Right renal pelvis (tissue), 4 donors: ENCODE measurements at places on chromosomes 3 and 15.

DNA sequence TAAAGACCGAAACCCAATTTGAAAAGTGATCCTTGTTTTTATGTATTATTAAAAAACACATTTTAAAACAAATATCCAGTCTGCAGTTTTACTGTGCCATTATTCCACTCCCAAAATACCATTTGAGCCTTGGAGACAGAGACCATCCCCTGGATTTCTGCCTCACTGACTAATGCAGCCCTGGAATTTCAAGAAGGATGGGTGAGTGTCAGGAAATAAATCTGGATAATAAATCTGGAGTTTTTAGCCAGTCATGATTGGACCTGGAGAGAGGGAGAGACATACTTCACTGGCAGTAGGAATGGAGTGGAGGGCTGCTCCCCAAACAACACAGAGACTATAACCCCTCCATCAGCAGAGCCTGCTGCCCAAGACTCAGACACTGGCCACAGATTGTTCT is 123.3 kb downstream of the MYLK start:
- DNase-seq, result no peak

DNA sequence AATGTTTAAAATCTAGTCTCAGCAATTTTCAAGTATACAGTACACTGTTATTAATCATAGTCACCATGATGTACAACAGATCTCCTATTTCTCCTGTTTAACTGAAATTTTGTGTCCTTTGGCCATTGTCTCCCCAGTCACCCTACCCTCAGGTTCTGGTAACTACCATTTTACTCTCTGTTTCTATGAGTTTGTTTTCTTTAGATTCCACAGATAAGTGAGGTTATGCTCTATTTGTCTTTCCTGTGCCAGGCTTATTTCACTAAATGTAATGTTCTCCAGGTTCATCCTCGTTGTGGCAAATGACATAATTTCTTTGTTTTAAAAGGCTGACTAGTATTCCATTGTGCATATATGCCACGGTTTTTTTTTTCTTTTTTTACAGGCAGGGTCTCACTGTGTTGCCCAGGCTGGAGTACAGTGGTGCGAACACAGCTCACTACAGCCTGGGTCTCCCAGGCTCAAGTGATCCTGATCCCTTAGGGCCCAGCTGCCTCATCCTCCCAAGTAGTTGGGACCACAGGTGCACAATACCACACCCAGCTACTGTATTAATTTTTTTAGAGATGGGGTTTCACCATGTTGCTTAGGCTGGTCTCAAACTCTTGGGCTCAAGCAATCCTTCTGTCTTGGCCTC is 50.0 kb downstream of the RAB7A start:
- no peak for DNase-seq

DNA sequence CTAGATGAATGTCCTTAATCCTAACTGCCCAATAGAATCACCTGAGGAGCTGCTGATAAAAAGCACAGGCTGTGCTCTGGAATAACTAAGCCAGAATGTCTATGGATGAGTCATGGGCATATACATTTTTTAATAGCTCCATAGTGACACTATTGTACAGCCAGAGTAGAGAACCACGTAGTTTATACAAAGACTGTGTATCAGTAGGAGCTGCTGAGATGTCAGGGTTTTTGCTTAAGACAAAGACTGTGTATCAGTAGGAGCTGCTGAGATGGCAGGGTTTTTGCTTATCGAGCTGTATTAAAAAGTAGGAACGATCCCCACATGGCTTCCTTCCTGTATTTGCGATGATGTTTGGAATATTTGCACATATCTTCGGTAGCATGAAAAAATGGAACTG is 137.4 kb downstream of the SV2B start:
- no peak for DNase-seq

DNA sequence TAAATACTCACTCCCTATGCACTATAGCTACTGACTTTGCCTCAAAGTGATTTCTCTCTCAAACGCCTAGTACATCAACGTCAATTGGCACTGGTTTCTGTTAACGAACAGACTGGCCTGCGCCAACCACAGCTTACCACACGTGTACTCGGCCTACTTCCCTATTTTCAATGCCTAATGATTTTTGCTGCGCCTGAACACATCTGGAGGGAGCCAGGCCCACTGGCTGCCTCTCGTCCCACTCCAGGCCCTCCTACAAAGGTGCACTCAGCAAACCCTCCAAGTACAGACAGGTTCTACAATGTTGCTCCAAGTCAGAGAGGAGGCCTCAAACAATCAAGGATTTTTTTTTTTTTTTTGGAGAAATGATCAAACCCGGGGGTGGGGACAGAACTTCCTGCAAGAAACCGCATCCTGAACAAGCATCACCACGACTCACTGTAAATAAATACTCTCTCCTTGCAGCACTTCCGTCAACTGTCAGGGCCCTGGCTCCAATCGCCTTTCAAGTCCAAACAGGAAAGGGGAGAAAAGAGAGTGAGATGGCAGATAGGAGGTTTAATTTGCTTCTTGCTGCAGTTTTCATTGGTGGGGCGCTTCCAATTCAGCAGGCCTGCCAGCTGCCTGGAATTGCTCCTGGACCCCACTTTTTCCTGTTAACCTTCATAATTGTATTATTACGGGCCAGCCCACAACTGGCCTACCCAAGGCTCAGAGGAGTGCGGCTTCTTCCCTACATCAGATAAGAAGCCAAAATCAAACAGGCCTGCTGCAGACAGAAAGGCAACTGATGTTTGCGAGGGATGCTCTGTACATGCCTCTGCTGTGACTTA is 139.3 kb downstream of the FOXP1 start:
- DNase-seq, result no peak

- no peak for DNase-seq
Observed at GRCh38 chr3:141114816-141115460, 63.8 kb downstream of the SPSB4 start.

GRCh38 chr3:159919873-159920272 is 68.8 kb upstream of the IL12A start:
- DNase-seq, result no peak

GRCh38 chr3:125318871-125319270 is 56.3 kb downstream of the ZNF148 start:
- DNase-seq, result no peak

GRCh38 chr3:170476291-170476690 is 57.6 kb downstream of the CLDN11 start:
- no peak for DNase-seq

- DNase-seq, result no peak
Observed at GRCh38 chr3:149487598-149488197, 13.2 kb downstream of the TM4SF4 start.

- DNase-seq, result no peak
Observed at GRCh38 chr3:133709139-133709750, 36.9 kb upstream of the TF start.

DNA sequence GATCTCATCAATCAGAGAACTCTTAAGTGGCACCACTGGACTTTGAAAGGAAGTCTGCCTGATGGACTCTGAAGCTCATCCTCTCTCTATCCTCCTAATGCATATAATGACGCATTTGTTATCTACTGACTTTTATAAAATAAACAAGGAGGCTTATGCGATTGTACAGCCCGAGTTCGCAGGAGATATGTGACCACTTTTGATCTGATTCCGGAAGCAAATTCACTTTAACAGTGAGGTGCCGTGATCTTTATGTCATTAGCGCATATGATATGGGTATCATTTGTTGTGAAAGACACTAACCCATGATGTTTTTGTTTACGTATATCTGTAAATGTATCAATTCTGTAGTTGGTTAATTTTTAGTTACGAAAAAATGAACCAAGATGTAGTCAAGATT is 427 bp upstream of the RNF111 start:
- DNase-seq, result peak; percentile 32

- no peak for DNase-seq
Observed at GRCh38 chr3:58269356-58269755, 31.8 kb downstream of the ABHD6 start.

DNA sequence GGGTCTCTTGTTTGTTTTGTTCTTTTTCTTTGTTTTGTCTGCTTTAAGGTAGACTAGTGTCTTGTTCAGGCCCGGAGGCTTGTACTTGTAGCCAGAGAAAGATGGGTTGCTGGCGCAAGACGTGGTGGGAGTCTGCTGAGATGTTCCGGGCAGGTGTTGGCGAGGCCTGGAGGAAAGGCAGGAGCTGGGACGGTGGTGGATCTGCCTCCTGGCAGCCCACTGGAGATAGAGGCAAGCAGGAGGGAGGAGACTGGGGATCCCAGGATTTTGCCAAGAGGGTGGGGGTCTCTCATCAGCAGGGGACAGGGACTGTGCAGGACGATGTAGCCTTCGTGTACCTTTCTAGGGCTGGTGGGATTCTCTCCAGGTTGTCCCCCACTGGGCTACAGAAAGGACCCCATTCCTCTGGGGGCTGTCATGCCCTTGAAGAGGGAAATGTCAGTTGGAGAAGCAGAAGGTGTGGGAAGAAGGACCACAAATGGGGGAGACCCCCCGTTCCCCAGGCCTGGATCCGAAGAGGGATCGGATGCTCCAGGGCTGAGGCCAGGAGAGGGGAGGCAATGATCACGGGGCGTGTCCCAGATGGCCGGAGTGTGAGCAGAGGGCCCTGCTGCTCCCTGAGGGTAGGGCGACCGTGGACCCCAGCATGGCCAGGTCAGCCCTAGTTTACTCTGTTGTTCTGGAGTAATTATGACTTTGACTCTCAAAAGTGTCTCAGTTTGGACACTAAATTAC is 7.0 kb downstream of the CHAC1 start:
- DNase-seq, result no peak

GRCh38 chr3:107848351-107848915 is 242.4 kb downstream of the CD47 start:
- no peak for DNase-seq

DNA sequence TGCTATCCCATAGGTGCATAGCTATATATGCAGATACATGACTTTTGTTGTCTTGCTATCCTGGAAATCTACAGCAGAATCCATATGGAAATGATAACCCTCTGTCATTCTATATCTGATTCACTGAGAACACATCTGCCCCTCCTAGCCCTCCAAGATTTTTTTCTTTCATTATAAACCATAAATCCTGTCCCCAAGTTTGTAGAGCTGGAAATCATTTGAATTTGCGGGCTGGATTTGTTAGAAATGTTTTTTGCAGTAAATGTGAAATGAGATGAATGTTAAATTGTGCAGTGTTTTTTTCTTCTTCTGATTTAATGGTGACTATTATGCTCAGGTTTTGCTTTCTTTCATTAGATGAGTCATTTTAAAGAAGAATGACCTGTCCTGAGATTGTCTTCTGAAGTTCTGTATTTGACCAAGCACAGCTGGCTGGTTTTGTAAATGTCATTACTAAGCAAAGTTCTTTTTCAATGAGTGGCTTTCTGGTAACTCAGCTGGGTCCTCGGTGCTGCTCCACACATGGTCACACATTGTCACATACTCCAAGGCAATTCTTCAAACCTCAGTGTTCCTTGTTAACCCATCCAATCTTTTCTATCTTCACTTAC is 25.3 kb upstream of the ABHD17C start:
- DNase-seq, result no peak

GRCh38 chr3:4822568-4822967 is 156.7 kb upstream of the BHLHE40 start:
- DNase-seq, result no peak

DNA sequence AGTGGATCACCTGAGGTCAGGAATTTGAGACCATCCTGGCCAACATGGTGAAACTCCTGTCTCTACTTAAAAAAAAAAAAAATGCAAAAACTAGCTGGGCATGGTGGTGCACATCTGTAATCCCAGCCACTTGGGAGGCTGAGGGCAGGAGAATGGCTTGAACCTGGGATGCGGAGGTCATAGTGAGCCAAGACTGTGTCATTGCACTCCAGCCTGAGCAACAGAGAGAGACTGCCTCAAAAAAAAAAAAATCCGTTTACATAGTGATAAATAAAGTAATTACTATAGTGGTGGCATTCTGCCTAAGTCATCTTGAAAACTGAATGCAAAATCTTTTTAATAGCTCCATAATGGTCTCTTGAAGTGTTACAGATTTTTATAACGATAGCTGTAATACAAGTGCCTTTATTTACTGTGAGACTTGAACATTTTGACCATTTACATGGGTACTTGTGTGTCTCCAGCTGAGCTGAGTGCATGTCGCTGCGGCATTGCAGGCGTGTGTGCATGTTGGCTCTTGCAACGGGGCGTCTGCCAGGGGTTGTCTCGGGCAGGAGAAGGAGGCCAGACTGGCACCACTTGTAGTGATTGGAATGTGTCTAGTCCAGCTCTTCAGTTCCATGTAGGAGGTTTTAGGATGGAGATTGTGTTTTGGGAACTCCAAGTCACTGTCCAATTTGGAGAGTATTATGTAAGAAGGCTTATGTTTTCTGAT is 111.9 kb downstream of the IGF1R start:
- no peak for DNase-seq

DNA sequence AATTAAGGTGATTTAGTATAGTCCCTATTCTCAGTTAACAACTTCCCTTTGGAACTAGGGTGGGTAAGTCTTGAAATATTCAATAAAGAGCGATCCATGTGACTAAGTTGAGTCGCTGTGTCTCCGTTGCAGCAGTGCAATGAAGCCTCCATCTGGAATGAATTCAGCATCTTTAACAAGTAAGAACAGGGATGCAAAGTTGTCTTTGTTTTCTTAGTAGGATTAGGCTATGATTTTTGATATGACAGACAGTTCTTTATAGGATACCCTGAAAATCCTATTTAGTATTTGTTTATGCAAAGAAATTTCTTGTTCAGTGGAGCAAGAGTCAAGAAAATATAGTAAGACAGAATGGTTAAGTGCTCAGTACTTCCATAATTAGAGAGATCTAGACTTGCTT is 52.7 kb downstream of the RBMS3 start:
- no peak for DNase-seq

GRCh38 chr3:39112113-39112512 is 4.6 kb downstream of the TTC21A start:
- DNase-seq, result no peak

DNA sequence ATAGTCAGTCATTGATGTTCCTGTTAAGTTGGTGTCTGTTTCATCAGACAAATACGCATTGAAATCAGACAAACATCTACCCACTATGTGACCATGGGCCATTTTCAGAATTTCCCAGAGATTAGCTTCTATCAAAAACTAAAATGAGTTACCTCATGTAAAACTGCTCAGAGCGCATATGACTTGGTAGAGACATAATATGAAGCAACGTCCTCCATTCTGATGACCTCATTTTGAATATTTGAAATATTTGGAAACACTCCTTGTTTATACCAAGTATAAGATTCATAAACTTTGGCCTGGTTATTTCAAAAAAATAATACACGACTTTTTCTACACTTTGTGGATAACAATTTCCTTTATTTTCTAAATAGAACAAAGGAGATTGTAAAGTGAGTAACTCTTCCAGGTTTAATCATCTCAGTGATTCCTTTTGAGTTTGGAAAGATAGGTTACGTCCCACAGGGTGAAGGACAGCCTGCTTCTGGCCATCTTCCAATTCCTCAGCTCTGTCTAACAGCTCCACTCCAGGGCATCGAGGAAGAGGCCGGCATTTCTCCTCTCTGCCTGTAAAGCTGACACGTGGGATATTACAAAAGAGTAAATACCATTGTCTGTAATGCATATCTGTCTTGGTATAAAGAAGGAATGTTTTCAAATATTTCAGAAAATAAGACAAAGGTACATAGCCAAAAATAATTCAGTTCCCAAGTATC is 122.6 kb downstream of the CADM2 start:
- no peak for DNase-seq
